ENCODE measurements at places on chromosomes 12 and 14.

GRCh38 chr12:113440947-113441782 lies 19.0 kb downstream of the SDSL start:
- no peak for DNase-seq

DNA sequence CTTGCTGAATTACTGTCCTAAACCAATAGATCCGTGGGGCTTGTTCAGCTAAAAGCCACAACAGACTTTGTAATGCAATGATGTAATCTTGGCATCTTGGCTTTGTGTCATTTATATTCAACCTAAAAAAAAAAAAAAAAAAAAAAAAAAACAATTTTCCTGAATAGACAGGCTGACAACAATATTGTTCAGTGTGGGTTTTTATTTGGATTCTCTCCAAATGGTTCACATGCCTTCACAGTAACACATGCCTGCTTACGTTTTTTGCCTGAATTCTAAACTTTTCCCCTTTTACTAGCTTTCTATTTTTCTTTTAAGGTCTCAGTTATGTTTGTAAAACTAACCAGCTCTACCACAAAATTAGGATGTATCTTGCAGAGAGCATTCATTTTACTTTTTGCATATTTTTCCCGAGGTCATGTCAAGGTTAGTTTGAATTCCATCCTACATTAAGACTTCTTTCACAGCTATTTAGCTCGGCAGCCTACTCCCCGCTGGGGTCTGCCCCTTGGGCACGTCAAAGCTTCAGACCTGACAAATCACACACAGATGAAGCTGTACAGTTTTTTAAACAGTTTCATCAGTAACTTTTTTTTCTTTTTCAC lies 213.7 kb upstream of the NPAS3 start:
- DNase-seq = no peak

DNA sequence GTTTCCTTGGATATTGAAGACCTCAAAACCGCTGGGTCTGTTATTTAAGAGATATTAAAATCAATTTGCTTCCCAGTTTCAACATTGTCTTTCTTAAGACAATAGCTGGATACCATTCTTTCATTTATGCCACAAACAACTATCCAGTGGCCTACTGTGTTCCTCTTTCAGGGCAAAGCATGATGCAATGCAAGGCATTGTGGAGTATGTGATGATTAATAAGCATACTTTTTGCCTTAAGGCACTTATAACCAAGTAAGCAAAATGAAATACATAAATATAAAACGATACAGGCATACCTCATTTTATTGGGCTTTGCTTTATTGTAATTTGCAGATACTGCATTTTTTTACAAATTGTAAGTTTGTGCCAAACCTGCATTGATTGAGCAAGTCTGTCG lies 45.5 kb downstream of the SCN8A start:
- no peak for DNase-seq

DNA sequence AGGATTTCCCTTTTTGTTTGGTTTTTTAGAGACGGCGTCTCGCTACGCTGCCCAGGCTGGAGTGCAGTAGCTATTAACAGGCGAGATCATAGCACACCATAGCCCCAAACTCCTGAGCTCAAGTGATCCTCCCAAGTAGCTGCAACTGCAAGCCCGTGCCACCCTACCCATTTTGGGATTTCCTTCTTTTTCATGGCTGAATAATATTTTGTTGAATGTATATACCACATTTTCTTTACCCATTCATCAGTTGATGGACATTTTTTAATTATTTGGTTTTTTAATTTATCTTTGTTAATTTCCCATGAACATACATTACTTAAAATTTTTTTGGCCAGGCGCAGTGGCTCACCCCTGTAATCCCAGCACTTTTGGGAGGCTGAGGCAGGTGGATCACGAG lies 15.2 kb downstream of the PITPNM2 start:
- no peak for DNase-seq

- DNase-seq = no peak
Observed at GRCh38 chr12:73769337-73769736, 768.3 kb upstream of the ATXN7L3B start.

GRCh38 chr14:102086709-102086971 lies 204 bp downstream of the HSP90AA1 start:
- no peak for DNase-seq

GRCh38 chr14:84770030-84770429 lies 759.9 kb upstream of the FLRT2 start:
- DNase-seq = no peak

DNA sequence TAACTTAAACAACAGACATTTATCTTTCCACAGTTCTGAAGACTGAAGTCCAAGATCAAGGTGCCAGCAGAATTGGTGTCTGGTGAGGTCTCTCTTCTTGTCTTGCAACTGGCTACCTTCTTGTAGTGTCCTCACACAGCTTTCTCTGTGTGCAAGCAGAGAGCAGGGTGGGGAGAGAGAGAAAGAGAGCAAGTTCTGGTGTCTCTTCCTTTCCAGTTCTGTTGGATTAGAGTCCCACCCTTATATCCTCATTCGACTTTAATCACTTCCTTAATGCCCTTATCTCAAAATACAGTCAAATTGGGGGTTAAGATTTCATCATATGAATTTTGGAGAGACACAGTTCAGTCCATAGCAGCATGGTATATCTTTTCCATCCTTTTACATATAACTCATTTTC lies 40.8 kb downstream of the DYRK2 start:
- no peak for DNase-seq

DNA sequence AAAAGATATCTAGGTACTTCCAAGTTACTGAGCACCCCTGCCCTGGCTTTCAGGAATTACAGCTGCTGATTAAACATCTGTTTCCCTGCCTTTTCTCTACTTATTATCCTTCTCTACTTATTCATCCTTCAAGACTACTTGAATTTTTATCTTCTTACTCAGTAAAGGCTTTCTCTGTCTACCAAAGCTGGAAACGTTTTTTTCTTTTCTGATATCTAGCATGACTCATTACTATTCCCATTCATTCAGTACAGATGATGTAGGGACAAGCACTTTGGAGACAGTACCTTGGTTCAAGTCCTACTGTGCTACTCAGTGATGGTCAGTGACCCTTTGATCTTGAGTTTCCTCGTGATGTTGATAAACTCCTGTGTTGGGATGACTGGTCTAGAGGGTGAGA lies 848.7 kb downstream of the NRXN3 start:
- no peak for DNase-seq

DNA sequence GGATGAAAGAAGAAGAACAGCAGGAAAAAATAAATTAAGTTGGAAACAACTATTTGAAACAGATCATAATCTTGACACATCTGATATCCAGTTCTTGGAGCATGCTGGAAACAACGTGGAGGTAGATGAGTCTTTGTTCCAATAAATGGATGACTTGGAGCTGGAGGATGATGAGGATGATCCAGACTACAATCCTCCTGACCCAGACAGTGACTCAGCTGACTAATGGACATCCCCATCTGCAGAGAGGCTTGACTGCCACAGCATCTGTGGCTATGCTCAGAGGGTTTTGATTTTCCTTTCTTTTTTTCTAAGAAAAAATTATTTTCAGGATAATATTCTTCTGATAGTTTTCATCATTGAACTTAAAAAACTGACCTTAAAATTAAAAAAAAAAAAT lies 6.2 kb upstream of the ZDHHC17 start:
- no peak for DNase-seq

GRCh38 chr12:78164154-78164553 lies 333.5 kb downstream of the NAV3 start:
- no peak for DNase-seq

- no peak for DNase-seq
Observed at GRCh38 chr14:65396082-65396910, 16.2 kb upstream of the FUT8 start.

DNA sequence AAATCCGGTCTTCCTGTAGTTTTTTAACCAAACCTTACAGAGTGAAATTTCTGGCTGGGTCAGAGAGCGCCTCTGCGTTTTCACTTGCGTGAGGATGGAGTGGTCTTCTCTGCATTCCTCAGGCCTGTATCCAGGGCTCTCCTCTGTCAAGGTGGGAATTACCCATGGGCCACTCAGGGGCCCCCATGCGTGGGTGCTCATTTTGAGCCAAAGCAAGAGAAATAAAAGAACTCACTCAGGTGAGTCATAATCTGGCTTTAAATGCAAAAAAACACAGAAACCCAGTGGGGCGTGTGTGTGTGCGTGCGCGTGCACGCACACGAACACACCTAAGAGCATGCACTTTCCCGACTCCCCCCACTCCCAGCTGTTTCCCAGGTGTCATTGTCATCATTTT lies 104.0 kb upstream of the PWP1 start:
- DNase-seq = no peak

- DNase-seq = no peak
Observed at GRCh38 chr14:45136399-45136798, 669 bp downstream of the FANCM start.

DNA sequence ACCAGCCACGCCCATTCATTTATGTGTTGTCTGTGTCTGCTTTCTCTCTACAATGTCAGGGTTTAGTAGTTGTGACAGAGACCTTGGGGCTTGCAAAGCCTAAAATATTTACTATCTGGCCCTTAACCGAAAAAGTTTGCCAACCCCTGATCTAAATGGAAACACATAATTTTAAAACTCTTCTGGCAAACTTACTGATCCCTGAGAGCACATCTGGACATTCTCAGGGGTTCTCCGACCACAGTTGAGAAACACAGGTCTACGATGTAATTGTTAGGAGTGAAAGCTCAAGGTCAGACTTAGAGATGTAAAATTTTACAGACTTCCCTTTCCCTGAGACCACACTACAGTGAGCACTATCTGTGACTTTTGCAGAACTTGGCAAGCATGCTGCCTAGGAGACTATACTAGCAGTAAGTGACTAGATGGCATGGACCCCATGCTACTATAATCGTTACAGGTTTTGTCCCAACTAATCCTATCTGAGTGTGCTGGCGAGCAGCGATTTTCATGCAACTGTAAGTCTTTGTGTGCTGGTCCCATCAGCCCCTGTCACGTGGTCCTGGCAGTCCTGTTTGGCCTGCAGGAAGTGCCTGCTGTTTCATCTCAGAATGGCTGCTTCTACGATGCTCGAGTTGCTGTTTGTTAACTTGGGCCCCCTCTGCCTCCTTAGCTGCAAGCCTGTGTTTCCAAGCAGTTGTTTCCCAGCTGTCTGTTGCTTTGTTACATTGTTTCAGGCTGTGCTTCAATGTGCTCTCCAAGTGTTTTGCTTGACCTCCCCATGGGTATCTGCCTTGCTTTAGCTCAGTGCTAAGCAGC lies 21.6 kb downstream of the TMTC2 start:
- no peak for DNase-seq

- no peak for DNase-seq
Observed at GRCh38 chr14:65783576-65783975, 371.0 kb downstream of the FUT8 start.

- no peak for DNase-seq
Observed at GRCh38 chr12:95177201-95177768, 40.0 kb downstream of the FGD6 start.

DNA sequence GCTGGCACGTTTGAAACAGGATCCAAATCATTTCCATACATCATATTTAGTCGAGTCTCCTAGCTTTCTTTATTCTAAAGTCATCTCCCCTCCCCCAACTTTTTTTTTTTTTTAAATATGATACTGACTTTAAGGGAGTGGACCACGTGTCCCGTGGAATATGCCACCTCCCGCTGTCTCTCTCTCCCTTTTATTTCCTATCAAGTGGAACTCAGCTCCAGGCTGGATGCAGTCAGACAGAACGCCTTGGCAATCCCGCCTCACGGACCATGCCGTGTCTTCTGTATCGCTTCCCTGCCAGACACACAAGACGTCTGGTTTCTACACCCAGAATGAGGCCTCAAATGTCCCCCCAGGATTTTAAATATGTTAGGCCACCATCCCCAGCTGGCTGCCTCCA lies 21.2 kb downstream of the BCL7A start:
- no peak for DNase-seq

- DNase-seq = no peak
Observed at GRCh38 chr12:90250766-90251165, 542.1 kb upstream of the ATP2B1 start.

GRCh38 chr12:121005346-121005815 lies 10.9 kb downstream of the C12orf43 start:
- DNase-seq = no peak

DNA sequence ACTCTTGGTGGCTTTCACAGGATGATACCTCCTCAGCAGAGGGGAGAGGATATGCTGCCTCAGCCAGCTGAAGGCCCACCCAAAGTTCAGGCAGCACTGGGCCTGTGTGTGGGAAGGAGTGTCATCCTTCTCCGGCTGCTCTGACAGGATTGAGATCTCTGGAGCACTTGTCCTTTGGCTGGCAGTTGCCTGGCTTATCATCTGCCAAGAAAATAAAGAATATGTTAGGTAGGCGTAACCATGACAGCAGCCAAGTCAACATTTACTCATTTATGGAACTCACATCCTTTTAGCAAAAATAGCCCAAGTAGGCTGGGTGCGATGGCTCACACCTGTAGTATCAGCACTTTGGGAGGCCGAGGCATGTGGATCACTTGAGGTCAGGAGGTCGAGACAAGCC lies 68.5 kb downstream of the PPFIBP1 start:
- no peak for DNase-seq

- DNase-seq = no peak
Observed at GRCh38 chr14:91125271-91125660, 11.4 kb downstream of the DGLUCY start.

Data from activated T-helper 9 cell treated with anti-CD3 and anti-CD28 coated beads, Interleukin-2, amount 50 U/mL, for 16 hours (primary cell).